Left renal pelvis (tissue), 4 donors: ENCODE measurements at places on chromosomes 1 and 21.

DNA sequence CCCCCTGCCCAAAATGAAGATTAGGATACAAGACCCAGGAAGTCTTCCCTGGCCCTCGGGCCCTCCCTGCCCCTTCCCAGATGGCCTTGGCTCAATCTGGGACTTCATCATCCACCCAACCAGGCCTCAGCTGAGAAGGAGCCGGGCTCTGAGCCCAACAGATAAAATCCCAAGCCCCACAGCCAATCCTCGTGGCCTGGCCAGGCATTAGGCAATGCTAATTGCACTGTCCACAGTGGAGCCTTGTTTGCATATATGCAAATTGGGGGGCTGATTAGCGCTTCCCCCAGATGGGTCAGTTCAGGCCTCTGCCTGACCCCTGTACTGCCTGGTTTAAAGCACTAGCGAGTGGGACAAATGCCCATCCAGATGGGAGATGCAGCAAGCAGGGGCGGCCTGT lies 34.9 kb downstream of the IGSF21 start:
- no peak for DNase-seq

- DNase-seq = no peak
Measured at GRCh38 chr1:230167419-230167852, 100.4 kb downstream of the GALNT2 start.

DNA sequence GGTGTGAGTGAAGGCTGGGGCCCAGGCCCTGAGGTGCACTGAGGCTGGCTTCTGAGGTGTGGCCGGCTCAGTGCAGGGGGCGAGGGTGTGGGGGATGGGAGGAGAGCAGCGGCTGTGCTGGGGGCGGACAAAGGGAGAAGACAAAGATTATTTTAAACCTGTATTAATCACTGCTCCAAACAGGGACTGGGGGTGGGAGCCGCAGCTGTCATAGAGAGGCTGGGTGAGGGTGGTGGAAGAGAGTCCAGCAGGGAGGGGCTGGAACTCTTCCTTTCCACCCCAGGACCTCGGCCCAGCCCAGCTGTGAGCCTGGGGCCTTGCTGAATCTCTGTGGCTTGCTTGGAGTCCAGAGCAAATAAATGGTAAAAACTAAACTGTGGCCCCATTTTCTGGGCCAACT lies 106.9 kb downstream of the KCND3 start:
- DNase-seq = no peak

GRCh38 chr1:213647864-213648650 lies 339.7 kb upstream of the PROX1 start:
- DNase-seq = no peak

DNA sequence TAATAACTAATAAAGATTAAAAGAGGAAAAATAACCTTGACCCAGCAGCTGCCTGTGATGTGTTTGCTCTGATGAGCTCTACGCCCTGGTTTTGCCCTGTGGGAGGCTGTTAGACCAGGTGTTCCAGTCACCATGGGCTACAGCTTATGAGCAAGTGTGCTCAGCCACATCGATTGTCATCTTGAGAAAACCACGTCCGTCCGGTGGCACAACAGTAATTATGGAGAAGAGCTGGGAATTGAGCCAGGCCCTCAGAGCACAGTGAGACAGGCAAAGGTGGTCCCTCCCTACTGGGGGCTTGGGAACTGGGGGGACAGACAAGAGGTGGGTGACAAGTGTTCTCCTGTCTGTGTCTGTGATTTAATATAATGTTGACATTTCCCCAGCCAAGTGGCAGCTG lies 420.5 kb downstream of the MATN1 start:
- DNase-seq = no peak

DNA sequence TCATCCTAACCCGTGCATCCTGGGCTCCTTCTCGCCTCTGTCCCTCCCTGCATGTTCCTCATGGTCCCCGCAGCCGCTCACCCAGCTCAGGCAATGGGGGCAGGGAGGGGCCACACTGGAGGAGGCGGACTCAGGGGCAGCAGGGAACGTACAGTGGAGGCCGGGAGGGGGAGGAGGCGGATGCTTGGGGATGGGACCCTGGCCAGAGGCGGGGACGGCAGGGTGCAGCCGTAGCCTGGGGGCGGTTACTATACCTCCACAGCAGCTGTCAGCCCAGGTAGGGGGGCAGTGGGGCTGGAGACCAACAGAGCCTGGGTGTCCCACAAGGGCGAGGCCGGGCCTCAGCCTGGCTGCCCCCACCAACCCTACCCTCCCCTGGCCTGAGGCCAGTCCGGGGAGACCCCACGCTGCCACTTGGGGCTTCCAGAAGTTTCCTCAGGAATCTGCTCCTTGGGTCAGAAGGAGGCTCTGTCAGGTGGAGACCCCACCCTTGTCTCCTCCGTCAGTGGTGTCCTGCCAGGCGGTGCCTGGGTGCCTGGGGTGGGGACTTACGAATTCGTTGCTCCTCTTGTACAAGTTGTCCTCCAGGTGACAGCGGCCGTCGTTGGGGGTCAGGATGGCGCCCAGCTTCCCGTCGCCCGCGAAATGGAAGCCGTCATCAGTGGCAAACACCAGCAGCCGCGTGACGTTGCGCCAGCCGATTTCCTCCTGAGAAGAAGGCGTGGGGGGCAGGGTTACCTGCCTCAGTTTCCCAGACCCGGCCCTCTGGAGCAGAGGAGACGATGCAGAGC lies 20.7 kb downstream of the ITGB2 start:
- DNase-seq = no peak

DNA sequence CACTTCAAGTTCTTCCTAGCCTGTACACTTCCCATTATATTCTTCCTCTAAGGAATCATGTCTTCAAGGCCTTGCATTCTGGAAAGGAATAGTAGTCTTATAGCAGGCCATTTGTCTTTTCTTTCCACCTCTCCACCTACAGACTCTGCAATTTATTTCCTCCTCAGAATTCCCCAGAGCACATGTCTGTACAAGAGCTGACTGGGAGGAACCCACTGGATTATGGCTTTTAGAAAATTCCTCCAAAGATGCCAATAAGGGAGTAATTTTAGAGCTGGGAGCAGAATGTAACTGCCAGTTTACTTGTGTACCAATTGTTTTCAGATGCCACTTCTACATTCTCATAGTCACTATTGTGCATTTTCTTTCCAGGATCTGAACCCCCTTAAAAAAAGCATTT lies 3.4 kb upstream of the PSMG1 start:
- no peak for DNase-seq

DNA sequence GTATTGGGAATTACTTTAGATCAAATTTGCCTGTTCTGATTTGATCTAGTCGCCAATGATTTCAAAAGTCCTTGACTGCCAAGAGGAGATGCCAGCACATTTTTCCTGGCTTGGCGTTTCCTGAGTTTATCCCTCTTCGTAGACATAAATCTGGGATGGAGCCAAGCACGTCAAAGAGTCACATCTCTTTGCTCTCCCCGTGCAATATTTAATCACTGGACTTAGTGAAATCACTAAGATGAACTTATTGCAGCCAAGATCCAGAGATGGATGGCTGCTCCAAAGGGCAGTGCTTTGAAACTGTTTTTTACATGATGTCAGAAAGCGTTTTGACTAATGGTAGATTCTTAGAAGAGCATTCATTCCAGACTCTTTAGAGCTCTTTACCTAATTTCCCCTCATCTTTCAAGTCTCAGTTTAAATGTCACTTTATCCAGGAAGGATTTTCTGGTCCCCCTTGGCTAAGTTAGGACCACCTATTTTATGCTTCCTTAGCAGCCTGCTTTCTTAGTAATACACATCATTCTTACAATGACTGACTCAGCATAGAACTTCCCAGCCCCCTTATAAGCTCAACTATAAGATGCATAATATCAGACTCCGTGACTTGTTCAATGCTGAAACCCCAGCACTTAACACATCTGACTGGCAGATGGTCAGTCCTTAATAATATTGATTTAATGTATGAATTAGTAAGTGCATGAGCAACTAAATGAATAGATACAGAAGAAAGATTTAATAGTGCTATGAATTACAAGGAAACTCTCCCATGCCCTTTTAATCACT lies 94.4 kb upstream of the GREM2 start:
- no peak for DNase-seq
